Substantia nigra (tissue), 51 donors: ENCODE measurements at places on chromosomes 1 and 21.

DNA sequence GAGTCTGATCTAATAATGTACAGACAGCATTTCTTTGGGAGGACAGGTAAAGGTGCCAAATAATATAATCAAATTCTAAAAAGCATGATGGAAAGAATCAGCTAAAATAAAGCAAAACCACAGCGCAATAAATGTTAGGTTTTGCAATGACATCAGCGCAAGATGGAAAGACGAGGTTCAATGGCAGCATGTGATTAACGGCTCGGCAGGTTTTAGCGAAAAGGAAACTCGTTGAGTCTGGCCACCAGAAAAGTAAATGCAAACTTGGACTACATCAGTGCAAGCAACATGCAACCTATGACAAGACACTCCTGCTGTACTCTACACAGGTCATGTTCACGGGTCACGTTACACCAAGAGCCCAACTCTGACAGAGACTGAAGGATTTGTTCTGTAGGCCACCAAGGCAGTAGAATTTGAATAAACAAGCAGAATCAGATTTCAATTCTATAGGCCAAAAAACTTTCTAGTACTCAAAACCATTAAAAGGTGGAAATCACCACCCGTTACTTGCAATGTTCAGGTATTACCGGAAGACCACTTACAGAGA is 4.5 kb downstream of the SIPA1L2 start:
- DNase-seq = no peak

DNA sequence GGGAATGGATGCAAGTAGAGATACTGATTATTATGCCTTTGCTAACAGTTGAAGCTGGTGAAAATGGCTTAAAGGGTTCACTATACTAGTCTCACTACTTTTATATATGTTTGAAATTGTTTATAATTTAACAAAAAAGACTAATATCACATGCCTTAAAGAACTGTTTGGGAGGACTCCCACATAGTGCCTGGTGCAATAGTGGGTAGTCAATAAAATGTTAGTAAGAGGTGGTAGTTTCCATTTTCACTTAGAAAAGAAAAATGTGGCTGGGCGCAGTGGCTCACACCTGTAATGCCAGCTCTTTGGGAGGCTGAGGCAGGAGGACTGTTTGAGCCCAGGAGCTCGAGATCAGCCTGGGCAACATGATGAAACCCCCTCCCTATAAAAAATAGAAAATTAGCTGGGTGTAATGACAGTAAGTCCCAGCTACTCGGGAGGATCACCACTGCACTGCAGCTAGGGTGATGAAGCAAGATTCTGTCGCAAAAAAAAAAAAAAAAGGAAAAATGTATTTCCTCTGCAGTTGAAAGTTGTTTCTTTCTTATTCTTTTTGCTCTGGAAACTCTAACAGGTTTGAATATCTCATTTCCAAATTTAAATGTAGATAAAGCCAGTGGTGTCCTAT is 24.5 kb downstream of the C21orf91 start:
- DNase-seq = no peak

GRCh38 chr21:31354122-31354521 is 10.1 kb upstream of the TIAM1 start:
- no peak for DNase-seq

GRCh38 chr1:166087734-166088571 is 78.8 kb downstream of the FAM78B start:
- DNase-seq = no peak

- DNase-seq = no peak
These were observed 43.2 kb downstream of the HHAT start for GRCh38 chr1:210371916-210372315.

- DNase-seq = no peak
These were observed 6.0 kb downstream of the ZCCHC17 start for GRCh38 chr1:31302709-31303441.

DNA sequence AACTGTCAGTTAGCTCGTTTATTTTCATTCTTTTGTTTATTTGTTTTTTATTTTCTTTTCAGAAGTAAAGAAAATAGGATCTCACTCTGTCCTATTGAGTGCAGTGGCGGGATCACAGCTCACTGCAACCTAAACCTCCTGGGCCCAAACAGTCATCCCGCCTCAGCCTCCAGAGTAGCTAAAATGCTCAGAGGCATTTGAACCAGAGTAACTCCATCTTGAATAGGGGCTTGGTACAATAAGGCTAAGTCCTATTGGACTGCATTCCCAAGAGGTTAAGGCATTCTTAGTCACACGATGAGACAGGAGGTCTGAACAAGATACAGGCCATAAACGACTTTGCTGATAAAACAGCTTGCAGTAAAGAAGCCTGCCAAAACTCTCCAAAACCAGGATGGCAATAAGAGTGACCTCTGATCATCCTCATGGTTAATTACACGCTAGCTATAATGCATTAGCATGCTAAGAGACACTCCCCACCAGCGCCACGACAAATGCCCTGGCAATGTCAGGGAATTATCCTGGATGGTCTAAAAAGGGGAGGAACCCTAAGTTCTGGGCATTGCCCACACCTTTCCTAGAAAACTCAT is 13.1 kb upstream of the COP1 start:
- no peak for DNase-seq

DNA sequence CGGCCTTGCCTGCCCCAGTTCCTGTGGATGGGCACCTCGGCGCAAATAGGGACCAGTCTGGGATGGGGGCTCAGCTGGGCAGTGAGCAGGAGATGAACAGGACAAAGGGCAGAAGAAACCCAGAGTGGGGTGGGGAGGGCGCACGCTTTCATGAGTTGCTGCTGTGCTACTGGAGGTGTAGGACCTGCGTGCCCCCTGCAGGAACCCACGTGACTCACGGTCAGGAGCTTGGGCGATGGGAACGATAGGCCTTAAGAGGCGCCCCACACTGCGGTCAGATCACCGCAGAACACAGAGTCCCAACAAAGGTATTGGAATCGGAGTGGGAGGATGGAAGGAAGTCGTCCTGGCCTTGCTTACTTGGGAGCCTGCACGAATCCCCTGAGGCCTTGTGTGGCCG is 17.2 kb downstream of the PRDM15 start:
- DNase-seq = no peak

DNA sequence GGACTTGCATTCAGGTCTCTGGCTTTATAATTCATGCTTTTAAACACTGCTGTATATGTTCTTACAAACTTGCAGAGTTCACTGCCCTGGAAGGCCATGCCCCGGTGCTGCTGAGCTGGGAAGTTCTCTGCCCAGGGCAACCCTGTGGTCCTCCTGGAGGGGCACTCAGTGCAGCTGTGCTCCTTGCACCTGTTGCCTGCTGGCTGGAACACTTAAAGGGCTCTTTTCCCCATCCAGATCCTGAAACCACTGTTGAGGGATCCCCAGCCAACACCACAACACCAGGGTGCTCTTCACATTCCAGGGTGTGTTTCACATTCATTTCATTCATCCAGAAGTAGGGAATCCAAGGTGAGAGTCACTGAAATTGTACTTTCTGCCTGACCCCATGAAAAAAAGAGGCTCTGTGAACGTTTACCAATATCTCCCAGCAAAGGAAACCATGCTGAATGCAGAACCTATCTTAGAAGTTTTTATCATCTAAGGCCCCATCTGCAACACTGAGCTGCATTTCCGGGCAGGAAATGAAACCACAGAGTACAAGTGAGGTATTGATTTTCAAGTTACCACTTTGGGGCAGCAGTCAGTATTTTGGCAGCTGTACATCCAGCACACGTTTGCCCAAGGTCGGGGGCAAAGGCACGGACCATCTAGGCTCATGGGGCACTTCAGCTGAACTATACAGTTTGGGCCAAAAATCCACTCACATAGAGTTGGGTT is 16.4 kb upstream of the KIAA0040 start:
- no peak for DNase-seq

DNA sequence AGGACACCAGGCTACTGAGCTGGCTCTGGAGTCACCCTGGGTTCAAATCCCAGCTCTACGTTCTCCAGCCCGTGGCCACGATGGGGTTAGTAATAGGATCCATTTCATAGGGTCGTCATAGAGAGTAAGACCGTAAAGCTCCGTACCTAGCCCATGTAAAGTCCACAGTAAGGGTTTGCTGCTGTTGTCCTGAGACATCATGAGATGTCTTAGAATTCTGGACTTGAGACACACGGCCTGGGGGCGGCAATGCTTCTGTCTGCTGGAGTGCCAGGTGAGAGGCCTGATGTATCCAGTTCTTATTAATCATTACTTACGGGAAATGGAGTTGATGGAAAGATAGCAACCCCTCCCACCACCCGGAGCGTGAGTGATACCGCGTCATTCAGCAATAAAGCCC is 3.6 kb downstream of the TCP10L start:
- no peak for DNase-seq

- no peak for DNase-seq
These were observed 37.2 kb downstream of the PTPN14 start for GRCh38 chr1:214514032-214514818.

DNA sequence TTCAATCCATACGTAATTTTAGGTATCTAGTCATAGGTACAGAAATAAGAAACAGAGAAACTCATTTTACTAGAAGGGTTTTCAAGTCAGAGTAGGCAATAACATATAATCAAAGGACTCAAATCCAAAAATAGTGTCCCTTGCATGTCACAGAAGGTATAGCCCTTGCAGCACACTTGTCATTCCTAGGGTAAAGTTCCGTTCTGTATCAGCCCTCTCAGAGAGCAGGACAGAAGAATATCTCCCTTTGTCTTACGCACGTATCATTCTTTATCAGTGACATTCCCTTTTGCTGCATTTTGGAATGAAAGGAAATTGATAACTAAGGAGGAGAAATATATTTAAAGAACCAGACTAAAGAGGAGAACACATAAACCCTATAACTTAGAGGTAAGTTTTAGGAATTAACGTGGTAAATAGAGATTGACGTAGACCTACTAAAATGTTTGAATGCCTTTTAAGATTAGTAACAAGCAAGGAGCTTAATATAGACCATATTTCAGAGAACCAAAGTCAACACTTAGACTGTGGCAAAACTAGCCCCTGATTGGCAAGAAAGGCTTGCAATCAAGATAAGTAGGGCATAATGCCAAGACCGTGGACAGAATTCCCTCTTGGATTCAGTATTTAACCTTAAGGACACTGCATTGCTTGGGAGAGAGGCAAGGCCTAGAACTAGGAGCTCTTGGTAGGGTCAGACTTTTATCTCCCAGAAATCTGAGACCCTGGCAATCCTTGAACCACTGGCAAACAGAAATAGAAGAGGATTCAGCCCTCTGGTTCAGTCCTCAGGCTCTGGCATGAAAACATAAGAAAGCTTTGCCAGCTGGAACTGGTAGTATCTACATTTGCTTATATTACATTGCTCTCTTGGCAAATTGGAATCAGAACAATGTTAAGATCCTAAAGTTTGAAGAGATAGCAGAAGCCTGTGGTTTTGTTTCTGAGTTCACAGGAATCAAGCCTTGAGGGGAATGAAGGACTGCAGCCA is 232.1 kb downstream of the ASTN1 start:
- no peak for DNase-seq

DNA sequence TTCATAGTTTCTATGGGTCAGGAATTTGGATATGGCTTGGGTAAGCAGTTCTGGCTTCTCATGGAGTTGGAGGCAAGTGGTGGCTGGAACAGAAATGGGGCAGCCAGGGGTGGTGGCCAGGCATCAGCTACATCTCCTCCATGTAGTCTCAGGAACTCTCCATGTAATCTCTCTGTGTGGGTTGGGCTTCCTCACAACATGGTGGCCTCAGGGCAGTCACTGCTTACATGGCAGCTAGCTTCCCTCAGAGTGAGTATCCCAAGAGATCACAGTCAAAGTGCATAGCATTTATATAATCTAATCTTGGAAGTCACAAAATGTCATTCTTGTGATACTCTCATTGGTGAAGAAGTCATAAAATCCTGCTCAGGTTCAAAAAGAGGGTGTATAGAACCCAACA is 25.7 kb downstream of the MR1 start:
- no peak for DNase-seq

GRCh38 chr1:7552402-7552801 is 218.7 kb upstream of the VAMP3 start:
- no peak for DNase-seq

- DNase-seq = no peak
These were observed 46.3 kb upstream of the TMPRSS15 start for GRCh38 chr21:18449605-18450550.

- no peak for DNase-seq
These were observed 7.5 kb upstream of the PLCH2 start for GRCh38 chr1:2468540-2468939.

DNA sequence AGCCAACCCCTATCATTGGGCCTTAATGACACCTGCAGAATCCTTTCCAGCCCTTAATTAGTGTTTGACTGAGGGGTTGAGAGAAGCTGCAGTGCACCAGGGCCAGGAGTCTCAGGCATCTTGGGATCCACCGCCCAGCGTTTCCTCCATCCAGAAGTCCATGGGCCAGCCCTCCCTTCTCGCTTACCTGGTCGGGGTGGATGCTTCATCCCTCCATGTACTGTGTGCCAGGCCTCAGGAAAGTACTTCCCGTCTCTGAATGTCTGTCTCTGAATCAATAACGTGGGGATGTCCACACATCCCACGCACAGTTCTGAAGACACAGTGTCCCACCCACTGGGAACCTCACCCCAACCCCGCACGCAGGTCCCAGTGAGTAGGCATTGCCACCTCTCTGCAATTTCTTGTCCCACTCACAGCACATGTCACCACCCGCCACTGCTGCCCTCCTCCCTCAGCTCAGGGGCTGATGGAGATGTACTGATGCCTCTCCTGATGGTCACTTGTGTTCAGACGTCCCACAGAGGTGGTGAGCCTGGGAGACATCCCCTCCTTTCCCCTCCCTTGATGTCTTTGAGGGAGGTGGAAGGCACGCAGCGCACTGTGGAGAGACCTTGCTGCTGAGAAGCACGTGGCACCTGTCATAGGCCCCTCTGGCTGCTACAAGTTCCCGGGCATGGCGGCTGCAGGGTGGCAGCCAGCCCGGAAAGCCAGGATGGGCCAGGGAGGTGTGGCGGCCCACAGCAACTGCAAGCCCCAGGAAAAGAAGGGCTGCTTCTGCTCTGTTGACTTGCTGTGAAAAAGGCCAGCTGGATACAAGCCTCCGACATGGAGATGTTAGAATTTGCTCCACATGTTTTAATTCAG is 29.4 kb upstream of the PRSS38 start:
- no peak for DNase-seq

DNA sequence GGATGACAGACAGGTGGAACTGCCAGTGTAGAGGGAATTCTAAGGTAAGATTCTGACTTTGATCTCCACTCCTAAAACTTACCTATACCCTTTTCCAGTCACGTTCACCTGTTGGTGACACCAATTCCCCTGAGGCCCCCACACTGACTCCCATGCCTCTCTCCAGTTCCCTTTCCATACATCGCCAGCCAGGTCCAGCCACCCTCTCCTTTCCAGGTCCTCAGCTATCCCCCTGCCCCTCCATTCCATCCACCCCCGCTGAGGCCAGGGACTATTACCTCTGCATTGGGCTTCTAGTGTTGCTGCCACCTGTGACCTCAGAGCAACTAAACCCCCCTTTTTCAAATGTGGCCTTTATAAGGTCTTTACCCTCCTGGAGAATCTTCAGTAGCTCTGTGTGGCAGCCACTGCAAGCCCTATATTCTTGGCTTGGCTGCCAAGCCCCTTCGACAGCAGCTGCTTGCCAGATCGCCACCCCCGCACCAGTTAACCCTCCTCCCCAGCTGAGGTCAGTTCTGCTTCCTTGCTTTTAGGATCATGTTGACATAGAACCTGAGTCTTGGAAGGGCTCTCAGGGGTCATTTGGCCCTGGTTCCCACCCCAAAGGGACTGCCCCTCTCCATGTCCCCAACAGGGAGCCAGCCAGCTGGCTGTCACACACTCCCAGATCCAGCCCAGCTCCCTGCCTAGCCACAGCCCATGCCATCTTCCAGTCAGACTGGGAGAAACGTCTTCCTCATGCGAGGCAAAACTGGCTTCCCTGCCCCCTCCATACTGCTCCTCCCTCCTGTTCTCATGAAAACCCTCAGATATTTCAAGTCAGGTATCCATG is 14.7 kb downstream of the CSF1 start:
- DNase-seq = no peak

- DNase-seq = no peak
These were observed 124.3 kb downstream of the DISC1 start for GRCh38 chr1:231750818-231751362.
